ENCODE measurements at places on chromosomes 7 and 10.

GRCh38 chr7:101781439-101781838, 36.0 kb upstream of the CUX1 start:
- DNase-seq = no peak

DNA sequence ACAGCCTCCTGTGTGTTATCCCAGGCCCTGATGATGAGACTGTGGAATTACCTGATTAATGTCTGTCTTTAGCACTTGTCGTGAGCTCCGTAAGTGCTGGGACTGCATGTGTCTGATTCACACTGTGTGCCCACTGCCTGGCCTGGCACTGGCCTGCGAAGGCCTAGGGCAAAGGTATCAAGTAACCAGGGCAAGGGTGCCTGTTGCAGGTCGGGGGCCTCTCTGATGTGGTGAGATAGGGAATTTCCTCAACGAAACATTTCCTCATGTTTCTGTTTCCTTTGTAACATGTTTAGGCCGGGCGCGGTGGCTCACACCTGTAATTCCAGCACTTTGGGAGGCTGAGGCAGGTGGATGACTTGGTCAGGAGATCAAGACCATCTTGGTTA, 50.4 kb downstream of the LHPP start:
- DNase-seq = no peak

GRCh38 chr10:46550076-46550790, 6.2 kb downstream of the GPRIN2 start:
- peak; percentile 15 for DNase-seq

- DNase-seq = no peak
Measured at GRCh38 chr10:103884681-103885139, 29.3 kb upstream of the SH3PXD2A start.

DNA sequence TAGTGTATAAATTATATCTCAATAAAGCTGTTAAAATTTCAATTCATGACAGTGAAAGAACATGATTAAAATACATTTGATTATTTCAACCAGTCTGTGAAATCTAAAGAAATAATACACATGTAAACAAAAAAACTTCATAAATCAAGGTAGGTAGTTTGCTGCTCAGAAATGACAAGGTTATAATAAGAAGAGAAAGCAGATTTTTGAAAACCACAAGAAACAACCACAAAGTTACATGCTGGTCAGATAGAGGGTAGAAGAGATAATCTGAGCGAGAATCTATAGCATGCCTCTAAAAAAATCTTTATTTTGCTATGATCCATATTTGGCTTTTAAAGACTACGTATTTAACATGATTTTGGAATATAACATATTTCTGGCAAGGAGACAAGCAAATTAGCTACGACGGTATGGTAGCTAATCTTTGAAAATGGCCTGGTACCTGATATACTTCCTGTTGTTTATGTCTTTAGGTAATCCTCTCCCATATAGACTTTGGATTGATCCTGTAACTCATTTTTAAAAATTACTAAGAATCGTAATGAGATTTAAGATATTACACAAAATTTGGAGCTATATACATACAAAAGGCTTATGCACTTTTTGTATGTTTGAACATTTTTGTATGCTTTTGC, 23.5 kb upstream of the VCL start:
- no peak for DNase-seq

- DNase-seq = no peak
Measured at GRCh38 chr10:113788604-113789083, 37.2 kb downstream of the PLEKHS1 start.

DNA sequence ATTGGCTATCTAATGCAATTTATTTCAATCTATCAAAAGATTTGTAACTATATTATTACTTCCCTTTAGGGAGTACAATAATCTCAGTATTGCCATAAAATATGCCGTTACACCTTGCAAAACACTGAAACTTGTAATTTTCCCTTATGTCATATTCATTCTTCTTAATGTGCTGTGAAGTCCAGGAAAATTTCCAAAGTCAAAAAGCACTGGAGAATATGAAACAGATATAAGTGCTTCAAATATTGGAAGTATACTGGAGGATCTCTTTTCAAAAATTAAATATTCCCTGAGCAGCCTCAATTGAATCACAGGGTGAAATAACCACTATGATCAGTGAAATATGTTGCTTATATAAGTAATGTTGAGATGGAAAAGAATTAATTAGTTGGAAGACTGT, 356.0 kb downstream of the PPP1R3A start:
- no peak for DNase-seq

GRCh38 chr10:113825791-113826190, 28.1 kb downstream of the DCLRE1A start:
- DNase-seq = no peak

DNA sequence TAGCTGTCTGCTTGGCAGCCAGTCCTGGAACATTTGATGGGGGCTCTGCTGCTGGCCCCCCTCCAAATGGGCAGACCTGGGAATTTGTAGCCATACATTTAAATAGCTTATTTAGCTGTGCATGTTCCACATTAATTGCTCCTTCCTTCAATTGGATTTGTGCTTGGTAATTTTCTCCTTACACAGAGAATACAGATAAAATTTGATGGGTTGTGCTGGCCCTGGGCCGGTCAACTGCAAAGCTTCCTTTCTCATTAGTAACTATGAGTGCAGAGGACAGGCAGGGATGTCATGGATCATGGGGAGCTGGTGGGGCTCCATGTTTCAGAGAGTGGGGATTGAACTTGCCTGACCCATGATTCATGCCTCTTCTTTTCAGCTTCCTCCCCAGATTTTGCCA, 201.5 kb upstream of the GHITM start:
- DNase-seq = no peak

- no peak for DNase-seq
Measured at GRCh38 chr10:114399576-114399975, 4.7 kb downstream of the AFAP1L2 start.

DNA sequence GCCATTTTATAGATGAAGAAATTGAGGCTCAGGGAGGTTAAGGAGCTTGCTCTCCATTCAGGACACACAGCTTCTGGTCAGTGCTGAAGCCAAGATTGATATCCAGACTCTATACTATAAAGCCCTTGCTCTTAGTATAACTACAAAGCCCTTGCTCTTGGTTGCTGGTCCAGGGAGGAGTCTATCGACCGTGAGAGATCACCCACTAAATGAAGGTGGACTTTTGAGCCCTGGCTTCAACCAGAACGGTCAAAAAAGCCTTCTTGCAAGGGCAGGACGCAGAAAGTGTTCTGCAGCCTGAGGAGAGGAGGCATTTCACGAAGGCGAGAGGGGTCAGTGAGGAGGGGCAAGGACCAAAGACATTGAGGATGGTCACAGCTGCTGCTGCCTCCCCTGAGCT, 176.3 kb downstream of the CYP26A1 start:
- DNase-seq = no peak

DNA sequence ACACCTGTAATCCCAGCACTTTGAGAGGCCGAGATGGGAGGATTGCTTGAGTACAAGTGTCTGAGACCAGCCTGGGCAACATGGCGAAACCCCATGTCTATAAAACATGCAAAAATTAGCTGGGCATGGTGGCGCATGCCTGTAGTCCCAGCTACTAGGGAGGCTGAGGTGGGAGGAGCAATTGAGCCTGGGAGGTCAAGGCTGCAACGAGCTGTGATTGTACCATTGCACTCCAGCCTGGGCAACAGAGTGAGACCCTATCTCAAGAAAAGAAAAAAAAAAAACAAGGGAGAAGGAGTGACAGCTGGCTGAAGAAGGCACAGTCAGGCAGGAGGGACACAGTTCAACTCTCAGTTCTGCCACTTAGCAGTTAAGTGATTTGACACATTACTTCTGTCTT, 26.4 kb upstream of the ZCCHC24 start:
- no peak for DNase-seq

GRCh38 chr7:102106625-102107024, 180.0 kb upstream of the SH2B2 start:
- DNase-seq = no peak

DNA sequence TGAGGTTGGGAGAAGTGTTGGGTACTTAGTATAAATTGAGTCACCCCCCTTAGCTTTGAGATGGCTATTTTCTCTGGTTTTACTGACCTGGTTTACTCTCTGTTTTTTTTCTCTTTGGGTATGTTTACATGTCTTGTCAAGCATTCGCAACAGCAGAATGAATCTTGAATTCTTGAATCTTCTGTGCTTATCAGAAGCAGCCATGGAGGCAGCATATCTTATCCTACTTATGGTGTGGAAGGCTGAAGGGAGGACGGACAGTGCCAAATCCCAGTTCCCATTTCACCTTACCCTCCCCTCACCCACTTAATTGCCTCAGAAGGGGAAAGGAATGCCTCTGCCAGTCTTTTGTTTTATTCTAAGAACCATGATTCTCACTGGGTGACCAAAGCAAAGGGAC, 3.7 kb downstream of the SND1 start:
- DNase-seq = no peak

- peak; percentile 34 for DNase-seq
Measured at GRCh38 chr7:98294798-98295382, 13.4 kb downstream of the BRI3 start.

GRCh38 chr10:70588255-70588654, 14.3 kb downstream of the PRF1 start:
- DNase-seq = no peak

GRCh38 chr10:91974960-91975359, 51.4 kb downstream of the BTAF1 start:
- no peak for DNase-seq

DNA sequence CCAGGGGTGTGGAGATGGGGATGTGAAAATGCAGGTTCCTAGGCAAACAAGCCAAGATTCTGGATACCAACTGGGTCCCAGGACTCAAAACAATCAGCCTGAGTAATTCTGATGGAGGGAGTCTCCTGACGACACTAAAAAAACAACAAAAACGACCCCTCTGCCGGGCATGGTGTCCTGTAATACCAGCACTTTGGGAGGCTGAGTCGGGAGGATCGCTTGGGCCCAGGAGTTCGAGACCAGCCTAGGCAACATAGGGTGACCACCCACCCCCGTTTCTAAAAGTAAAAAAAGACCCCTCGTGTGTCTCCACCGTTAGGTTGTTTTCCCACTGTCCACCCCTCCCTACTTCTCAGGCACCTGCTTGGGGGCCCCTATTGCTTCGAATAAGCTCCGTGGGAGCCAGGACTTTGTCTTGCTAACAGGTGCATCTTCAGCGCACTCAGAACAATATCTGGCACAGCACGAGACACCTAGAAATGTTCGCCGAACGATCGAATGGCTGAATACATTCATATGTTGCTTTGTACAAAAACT, 743 bp upstream of the NRF1 start:
- DNase-seq = no peak

DNA sequence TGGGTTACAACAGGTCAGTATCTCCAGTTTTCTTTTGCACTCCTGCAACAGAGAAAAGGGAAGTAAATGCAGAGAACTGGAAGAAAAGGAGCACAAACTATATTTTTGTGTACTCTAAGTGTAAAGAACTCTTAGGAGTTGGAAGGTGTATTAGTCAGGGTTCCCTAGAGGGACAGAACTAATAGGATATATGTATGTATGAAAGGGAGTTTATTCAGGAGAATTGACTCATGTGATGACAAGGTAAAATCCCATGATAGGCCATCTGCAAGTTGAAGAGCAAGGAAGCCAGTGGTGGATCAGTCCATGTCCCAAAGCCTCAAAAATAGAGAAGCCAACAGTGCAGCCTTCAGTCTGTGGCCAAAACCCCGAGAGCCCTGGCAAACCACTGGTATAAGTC, 22.6 kb upstream of the RAB18 start:
- no peak for DNase-seq

DNA sequence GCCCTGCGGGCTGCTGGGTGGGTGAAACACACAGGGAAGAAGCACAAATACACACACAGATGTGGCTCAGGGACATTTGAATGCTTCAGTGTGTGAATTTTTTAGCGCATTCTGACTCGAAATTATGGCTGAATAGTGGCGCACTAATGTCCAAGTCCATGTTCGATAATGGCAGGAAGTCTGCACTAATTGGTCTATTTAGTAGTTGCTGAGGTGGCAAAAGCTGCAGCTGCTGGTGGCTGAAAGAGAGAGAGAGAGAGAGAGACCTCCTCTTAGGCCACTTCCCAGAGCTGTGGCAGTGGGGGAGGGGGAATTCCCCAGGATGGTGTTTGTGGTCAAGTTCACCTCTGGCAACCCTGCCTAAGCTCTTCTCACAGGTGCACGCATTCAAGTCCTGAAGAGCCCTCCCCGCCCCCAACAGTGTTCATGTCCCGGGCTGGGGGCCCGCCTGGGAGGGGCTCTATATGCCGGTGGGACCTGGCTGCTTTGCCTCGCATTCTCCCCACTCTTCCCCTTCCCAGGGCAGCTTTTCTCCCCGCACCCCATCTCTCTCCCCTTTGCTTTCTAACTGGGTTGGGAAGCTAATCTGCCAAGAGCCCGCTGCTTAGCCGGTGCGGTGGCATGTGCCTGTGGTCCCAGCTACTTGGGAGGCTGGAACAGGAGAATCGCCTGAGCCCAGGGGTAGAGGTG, 6.0 kb upstream of the MNX1 start:
- DNase-seq = peak; percentile 29

DNA sequence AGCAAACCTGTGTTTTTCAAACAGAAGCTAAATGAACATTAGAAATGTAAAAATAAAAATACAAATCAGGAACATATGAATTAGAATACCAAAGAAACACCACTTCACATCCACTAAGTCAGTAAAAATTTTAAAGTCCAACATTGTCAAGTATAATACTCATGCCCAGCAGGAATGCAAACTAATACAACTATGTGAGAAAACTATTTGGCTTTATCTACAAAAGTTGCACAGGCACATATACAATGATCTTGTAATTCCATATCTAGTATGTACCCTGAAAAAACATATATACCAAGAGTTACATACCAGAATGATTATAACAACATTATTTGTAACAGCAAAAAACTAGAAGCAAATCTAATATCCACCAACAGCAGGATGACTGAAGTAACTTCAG, 91.1 kb downstream of the RNF32 start:
- DNase-seq = no peak

- no peak for DNase-seq
Measured at GRCh38 chr7:135459951-135460567, 49.8 kb downstream of the CNOT4 start.

DNA sequence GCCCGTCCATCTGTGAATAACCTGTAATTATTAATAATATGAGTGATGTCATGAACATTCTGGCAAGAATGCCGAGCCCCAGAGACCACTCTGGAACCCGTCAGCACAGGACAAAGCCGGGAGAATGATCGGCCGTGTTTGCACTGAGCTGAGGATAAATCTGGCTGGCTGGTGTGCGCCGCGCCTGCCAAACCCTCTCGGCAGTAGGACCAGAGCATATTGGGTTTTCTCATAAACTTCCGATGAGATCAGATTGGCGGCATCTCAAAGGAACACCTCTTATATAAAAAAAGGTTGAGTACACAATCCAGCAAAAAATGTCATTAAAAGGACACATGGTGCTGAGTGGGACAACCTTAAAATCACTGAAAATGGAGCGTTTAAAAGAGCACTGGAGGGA, 296.0 kb upstream of the MKI67 start:
- no peak for DNase-seq

GRCh38 chr10:101778781-101779543, 3.0 kb upstream of the FGF8 start:
- DNase-seq = peak; percentile 28

- DNase-seq = no peak
Measured at GRCh38 chr7:69126896-69127479, 471.3 kb upstream of the AUTS2 start.

GRCh38 chr7:84136336-84136735, 58.3 kb downstream of the SEMA3A start:
- DNase-seq = no peak

All from activated CD4-positive, alpha-beta memory T cell treated with anti-CD3 and anti-CD28 coated beads, Interleukin-2, amount 10 ng/mL, durations not matched to agents 7 days and 5 days (primary cell).